Endothelial cell of umbilical vein (primary cell): ENCODE measurements at places on chromosomes 3 and 15. TPM values are rescaled to one million over a fixed set of nuclear protein-coding genes. Genes with fewer than 3 reads are reported as not detected.

The P2RY14 gene
- not detected in 2 replicates for polyA plus RNA-seq

DNA sequence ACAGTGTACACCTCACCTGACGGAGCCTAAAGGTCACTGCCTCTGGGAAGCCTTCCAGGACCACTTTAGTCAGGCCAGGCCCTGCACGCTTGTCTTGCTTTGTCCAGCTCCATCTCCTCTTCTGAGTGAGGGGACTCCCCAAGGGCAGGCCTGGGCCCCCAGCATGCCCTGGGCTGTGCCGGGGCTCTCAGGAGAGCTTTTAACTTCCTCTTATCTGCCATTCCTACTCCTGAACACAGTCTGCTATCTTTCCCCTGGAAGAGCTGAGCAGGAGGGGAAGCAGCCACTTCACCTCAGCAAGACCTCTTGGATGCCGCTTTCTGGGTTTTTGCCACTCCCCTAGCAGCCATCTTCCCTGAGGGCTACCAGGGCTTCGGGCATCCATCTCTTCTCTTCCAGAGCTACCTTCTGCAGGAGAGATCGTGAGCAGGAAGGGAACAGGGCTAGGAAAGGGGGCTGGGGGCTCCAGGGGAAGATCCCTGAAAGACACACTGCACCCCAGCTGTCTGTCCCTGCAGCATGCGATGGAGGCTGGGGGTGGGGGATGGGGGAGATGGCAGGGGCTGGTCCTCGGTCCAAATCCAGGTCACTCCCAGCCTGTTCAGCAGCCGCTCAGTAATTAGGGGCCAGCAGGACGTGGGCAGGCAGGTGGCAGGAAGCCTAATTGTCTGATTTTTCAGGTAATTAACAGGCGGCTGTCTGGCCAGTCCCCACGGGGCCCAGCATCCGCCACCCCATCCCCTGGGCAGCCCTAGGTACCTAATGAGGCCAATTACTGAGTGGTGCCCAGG, 19.9 kb upstream of the RPL29 start:
- DNase-seq, result no peak

DNA sequence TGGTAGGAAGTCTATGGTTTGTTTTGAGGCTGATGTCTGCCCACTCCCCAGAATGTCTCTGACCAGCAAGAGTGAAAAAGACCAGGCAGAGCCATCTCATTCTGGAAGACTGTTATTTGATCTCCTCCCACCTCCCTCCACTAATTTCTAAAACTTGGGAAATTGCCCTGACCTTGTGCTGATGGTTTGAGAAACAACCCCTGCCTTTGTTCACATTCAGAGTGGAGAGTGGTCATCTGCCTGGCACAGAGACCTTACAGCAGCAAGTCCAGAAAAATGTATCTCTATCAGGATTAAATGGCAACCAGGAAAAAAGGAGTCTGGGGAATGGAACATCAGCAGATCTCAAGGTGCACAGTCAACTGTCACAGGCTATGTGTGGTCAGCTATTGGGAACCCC, 25.7 kb downstream of the SPATA12 start:
- no peak for DNase-seq

The KLHL6 gene
- 5.1 and 5.7 TPM in 2 replicates for polyA plus RNA-seq

DNA sequence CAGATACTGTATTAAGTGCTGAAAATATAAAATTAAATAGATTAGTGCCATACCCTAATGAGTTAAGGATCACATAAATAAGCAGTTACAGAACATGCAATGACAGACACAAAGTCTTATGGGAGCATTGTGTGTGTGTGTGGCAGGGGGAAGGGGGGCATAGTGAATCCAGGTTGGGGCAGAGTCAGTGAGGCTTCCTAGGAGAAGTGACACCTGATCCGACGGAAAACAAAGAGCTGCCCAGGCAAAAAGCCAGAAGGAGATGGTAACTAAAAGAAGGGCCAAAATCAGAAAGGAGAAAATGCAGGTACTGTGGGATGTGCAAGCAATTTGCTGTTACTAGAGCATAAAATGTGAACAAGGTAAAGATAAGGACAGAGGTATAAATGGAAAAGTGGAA, 80.1 kb upstream of the CHRM5 start:
- no peak for DNase-seq

The CEP19 gene
- polyA plus RNA-seq, result 0.53 and 0.87 TPM in 2 replicates

The LRRC31 gene
- not detected in 2 replicates for polyA plus RNA-seq

The ZNF592 gene
- 12.3 and 13.2 TPM in 2 replicates for polyA plus RNA-seq

The FBXL22 gene
- polyA plus RNA-seq, result 0.06 and 0.13 TPM in 2 replicates

DNA sequence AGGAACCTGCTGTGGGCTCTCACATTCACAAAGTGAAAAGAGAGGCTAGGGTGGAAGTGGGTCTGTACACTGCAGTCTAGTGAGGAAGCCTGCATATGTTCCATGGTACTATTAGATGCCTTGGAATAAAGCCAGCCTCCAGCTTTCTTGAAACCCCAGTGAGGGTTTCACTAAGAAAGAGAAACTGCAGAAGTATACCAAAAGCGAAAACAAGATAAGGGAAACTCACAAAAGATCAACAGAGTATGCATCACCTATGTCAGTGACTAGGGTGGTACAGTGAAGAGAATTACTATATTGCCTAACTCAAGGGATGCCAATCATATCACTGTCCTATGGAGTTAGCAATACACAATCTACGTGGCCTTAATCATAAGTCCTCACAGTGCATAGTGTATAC, 212.5 kb upstream of the GADL1 start:
- no peak for DNase-seq

The PIF1 gene
- 18.6 and 23.0 TPM in 2 replicates for polyA plus RNA-seq

- no peak for DNase-seq
Measured at GRCh38 chr3:17535274-17535673, 207.2 kb downstream of the TBC1D5 start.

The TMEM108 gene
- polyA plus RNA-seq, result 0.40 and 0.65 TPM in 2 replicates

The MTMR10 gene
- 41.7 and 48.3 TPM in 2 replicates for polyA plus RNA-seq

GRCh38 chr3:161940621-161940965, 444.0 kb downstream of the OTOL1 start:
- no peak for DNase-seq

DNA sequence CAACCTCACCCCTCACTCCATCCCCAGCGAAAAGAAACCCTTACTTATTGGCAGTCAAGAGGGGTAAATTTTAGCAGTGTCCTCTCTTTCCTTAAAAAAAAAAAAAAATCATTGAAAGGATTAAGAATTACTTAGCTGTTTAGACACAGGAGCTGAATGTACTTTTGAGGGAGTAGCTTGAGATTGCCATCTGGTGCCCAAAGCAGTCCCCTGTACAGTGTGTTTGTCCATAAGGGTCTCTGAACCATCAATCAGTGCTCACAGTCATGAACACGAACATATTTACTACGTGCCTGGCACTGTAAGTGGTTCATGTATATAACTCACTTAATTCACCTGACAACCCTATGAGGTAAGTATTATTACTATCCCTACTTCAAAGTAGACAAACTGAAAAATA, 463.5 kb downstream of the RAP2B start:
- DNase-seq, result peak; percentile 68

The CHP1 gene
- polyA plus RNA-seq, result 42.4 and 49.1 TPM in 2 replicates

The CLSTN2 gene
- 0.18 and 0.26 TPM in 2 replicates for polyA plus RNA-seq

DNA sequence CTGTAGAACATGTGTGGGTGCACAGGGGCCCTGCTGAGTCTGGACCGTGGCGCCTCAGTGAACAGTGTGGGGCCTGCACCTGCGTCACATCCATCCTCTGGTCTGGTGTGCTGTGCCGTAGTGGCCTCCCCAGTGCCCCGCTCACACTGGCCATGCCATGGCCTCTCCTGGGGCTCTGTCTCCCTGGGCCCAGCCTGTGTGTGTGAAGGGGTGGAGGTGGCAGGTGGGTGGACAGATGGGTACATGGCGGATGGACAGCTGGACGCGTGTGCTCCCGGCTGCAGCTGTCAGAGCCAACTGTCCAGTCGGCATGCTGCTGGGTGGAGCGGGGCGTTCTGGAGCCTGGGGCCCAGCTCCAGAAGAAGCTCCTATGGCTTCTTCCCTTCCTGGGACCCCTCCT, 17.8 kb downstream of the PLXNA1 start:
- DNase-seq, result no peak

GRCh38 chr3:18086078-18086477, 339.1 kb downstream of the SATB1 start:
- no peak for DNase-seq

The SERINC4 gene
- polyA plus RNA-seq, result 0.05 TPM in 1 of 2 replicates, not detected in the other

- DNase-seq, result peak; percentile 30
Measured at GRCh38 chr3:102536456-102536855, 101.6 kb downstream of the ZPLD1 start.

DNA sequence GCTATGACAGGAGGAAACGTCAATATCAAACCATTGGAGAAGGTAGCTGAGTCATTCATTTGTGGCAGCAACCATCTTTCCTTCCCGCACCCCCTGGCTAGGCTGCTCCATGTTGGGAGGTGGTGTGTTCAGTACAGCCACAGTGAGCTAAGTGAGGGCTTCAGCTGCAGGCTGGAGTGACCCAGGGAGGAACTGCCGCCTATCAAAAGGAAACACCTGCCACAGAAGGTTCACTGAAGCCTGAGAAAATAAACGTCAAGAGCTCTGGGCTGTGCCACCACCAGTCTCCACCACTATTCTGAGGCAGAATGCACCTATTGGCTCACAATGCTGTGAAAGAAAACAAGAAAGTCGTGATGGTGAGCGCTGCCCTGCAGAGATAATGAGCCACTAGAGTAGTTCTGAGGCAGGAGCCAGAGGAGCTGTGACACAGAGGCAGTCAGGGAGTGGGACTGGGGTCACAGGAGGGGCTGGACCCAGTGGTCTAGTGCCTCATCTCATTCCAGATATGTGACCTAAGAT, 34.8 kb upstream of the CD47 start:
- DNase-seq, result peak; percentile 97

DNA sequence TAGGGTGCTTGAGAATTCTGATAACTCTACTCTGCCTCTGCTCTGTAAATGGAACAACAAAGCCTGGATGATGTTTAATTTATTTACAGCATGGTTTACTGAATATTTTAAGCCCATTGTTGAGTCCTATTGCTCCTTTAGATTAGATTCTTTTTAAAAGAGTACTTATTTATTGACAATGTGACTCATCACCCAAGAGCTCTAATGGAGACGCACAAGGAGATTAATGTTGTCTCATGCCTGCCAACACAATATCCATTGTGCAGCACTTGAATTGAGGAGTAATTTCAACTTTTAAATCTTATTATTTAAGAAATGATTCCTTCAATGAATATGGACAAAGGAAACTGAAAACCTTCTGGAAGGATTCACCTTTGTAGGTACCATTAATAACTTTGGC, 691.4 kb downstream of the ZBBX start:
- no peak for DNase-seq

DNA sequence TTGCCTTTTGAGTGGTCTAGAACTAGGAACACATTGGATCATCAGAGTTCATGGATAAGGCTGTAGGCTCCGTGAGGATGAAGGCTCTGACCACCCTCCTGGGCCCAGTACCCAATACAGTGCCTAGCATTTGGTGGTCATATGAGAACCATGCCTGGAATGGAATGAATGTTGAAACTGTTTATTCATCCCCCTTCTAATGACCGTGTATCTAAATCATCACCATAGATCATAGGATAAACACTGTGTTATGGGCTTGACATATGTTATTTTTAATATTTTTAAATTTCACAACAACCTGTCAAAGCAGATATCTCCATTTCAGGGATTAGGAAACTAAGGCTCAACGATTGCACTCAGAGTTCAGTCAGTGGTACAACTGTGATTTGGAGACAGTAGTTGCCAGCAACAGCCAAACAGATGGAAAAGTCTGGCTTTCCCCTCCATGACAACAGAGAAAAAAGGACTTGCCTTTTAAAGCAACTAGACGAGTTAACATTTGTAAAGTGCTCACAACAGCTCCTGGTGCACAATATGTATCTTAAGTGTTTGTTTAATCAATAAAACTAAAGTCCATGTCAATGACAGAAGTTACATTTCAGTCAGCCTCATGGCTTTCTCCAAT, 89.6 kb downstream of the TMEM266 start:
- no peak for DNase-seq

GRCh38 chr3:13085081-13085845, 12.0 kb upstream of the IQSEC1 start:
- DNase-seq, result no peak

DNA sequence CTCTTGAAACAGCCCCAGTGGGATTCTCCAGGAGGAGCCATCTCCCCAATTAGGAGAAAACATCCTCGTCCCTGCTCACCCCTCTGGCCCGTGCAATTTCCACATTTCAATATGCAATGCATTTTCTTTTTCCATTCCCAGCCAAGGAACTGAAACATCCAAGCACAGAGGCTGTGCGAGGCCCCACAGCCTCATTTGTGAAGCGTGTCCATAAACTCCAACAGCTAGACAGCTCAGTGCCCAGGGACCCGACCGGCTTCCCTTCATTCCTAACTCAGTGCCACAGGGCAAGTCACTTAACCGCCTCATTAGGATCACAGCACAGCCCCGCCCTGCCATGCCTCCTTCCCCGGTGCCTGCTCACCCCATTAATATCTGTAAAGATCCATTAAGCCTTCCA, 204.2 kb upstream of the IGF1R start:
- no peak for DNase-seq

The EBLN2 gene
- polyA plus RNA-seq, result 2.5 and 2.8 TPM in 2 replicates

- peak; percentile 23 for DNase-seq
Measured at GRCh38 chr15:51736751-51737521, 519 bp downstream of the LYSMD2 start.

The SOX14 gene
- polyA plus RNA-seq, result not detected in 2 replicates

DNA sequence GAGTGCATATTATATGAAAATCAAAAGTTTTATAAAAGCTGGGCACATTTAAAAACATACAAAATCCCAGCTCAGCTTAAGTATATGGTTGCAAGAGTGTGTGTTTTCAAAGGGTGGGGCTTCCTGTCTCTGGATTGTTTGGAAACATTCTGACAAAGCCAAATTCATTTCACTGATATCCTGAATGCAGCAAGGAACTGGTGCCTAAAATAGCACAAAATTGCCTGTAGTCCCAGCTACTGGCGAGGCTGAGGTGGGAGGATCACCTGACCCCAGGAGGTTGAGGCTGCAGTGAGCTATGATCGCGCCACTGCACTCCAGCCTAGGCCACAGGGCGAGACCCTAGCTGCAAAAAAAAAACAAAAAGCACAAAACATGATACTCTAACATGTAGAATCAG, 13.0 kb upstream of the TJP1 start:
- DNase-seq, result peak; percentile 46

The RGMA gene
- polyA plus RNA-seq, result 0.03 and 0.06 TPM in 2 replicates

GRCh38 chr15:99167201-99167600, 62.3 kb downstream of the SYNM start:
- DNase-seq, result no peak

- peak; percentile 57 for DNase-seq
Measured at GRCh38 chr15:35618260-35619188, 72.6 kb upstream of the DPH6 start.

DNA sequence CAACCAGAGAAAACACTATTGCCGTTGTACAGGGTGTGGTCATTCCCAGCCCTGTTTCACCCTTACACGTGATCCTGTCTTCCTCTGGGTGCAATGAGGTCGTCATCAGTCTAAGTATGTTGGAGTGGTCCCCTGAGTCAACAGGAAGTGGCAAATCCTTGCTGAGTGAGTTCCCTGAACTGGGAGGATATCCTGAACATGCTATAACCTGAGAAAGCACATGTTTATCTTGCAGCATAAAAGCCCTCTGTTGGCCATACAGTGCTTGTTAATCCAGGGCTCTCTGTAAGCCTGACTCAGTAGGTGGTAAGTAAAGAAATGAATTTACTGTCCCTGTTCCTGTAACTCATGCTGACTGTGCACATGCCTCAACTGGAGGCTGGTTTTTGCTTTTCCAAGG, 477.8 kb upstream of the RGMA start:
- DNase-seq, result no peak

The GOLGA6A gene
- not detected in 2 replicates for polyA plus RNA-seq
